Mesothelial cell of epicardium (in vitro differentiated cells): ENCODE measurements at places on chromosomes 4 and X. TPM values are rescaled to one million over a fixed set of nuclear protein-coding genes. Genes with fewer than 3 reads are reported as not detected.

Gene ETDB
- total RNA-seq, result not detected in 3 replicates

Gene VEGFC
- 2.4 to 2.5 TPM (median 2.4 TPM) in 3 replicates for total RNA-seq

Gene SLC34A2
- 0.07 to 0.34 TPM (median 0.22 TPM) in 3 replicates for total RNA-seq

Gene AVPR2
- not detected in 3 replicates for total RNA-seq

Gene COX7B2
- total RNA-seq, result not detected in 3 replicates

Gene LSM6
- 37.0 to 42.0 TPM (median 41.6 TPM) in 3 replicates for total RNA-seq

GRCh38 chr4:160370046-160370445 lies 1267.2 kb downstream of the RAPGEF2 start:
- DNase-seq, result no peak

- peak; percentile 45 for DNase-seq
Measured at GRCh38 chrX:39820938-39821708, 276.6 kb downstream of the BCOR start.

DNA sequence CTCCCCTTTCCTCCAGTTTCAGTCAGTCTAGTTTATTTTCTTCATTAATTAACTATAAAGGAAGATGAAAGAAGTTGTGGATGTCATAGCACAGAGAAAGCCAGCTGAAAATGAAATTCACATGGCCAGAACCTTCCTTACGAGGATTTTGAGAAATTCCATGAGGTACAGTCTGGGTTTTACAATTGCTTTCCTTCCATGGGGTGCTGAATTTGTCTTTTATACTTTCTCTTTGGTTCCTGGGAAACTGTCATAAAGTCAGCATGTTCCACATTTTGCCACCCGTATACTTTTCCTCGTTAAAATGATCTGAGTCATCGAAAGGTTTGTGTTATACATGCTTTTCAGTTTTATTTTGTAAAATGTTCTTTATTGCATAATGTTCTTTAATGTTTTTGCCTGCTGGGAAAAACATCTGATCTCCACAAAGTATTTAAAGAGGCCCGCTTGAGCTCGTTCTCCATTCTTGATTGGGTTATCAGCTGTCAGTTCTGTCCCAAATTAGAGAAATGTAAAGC lies 78.1 kb upstream of the CLDN34 start:
- no peak for DNase-seq

- no peak for DNase-seq
Measured at GRCh38 chr4:42282081-42282901, 115.0 kb upstream of the SHISA3 start.

DNA sequence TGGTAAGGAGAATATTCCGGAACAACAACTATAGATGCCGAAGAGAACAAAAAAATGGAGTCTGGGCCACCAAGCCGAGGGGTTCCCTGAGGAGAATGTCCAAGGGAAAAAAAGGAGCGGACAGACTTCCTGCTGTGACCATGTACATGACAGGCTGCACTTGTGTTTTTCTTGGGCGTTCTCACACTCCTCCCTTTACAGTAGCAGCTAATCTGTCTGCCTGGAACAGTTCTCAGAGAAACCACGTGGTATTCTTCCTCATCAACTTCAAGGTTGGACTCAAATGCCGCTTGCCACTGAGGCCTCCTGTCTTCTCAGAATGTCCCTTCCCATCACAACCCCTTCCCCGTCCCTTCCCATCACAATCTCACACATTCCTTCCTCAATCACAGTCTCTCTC lies 30.8 kb upstream of the MTNR1A start:
- no peak for DNase-seq

GRCh38 chr4:2484185-2484584 lies 15.3 kb downstream of the RNF4 start:
- DNase-seq, result no peak

- DNase-seq, result no peak
Measured at GRCh38 chr4:8191136-8191747, 7.8 kb upstream of the SH3TC1 start.

DNA sequence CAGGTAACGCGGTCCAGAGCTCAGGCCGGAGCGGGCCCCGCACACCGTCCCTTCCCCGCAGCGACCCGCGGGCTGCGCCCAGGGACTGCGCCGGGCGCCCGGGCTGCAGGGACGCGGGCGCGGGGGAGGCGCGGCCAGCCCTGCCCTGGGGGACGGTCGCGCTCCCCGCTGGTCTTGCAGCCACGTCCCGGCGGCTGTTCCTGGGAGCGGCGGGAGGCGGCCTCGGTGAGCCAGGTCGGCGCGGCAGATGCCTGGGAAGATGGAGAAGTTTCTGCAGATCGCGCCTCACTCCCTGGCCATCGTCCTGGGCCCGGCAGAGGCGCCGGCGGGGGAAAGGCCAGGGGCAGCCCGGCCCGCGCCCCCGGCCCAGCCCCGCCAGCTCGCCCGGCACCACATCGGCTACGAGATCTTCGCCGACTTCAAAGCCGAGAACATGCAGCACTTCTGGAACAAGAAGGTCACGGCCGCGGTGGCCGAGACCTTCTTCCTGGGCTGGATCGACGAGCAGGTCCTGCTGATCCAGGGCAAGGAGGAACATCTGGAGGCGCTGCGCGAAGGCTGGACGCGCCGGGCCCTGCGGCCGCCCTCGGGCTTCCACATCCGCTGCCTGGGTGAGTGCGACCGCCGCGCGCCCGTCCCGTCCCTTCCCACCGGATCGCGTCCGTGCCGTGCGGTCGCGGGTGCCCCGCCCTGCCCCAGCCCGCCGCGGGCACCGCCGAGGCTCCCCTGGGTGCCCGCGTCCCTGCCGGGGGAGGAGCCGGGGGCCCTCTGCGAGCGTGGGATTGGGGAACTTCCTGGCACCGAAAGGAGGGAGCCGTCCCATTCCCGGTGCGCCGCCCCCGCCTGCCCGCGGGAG lies 107.4 kb upstream of the STOX2 start:
- DNase-seq, result no peak

DNA sequence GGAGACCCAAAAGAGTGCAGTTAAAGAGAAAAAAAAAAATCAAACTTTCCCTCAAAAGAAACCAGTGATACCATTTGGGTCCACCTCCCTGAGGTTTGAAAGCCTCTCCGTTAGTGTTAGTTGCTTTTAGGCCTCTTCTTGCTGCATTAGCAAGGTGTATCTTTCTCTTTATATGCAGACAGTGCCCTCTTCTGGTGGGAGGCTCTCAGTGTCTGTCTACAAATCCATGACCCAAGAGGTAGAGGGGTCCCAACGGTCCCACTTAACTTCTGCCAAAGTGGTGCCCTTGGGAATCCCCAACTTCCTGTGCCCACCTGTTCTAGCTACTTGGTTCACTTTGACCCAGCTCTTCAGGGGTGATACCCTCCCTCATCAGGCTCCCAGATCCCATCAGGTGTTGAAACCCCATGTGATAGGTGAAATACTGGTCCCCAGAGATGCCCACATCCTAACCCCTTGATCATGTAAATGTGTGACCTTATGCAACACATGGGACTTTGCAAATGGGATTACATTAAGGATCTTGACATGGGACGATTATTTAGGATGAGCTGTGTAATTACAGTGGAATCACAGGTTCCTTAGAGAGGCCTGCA lies 63.7 kb upstream of the CD99 start:
- no peak for DNase-seq
